ENCODE measurements at places on chromosomes 7 and 10.

DNA sequence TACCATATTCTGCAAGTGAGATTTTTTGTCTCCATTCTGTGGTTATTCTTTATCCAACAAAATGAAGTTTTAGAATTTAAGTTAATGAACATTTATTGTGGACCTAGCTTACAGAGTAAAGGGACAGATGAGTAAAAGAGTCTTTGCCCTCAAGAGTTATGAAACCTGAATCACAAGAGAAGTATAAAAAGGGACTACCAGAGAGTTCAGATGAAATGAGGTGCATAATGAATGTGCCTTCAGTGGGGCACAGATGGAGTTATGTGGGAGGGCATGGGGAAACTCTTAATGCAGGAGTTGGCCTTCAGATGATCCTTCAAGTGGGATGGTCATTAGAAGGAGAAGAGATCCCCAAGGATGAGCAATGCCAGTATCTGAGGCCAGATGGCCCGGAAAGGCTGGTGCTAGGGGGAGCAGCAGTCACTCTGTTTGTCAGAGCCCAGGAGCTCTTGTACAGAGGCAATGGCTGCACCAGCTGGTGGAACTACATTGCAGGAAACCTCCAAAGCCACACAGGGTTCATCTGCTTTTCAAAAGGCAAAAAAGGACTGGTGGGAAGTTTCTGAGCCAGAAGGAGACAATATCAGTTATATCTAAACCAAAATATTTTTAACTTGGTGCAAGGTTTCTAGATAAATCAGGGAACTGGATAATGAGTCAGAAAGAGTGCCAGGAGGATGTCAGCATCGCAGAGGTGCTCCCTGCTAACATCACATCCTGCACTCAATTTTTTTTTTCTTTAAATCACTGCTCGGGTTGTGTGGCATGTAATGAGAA lies 162.0 kb downstream of the KLF6 start:
- DNase-seq, result no peak

DNA sequence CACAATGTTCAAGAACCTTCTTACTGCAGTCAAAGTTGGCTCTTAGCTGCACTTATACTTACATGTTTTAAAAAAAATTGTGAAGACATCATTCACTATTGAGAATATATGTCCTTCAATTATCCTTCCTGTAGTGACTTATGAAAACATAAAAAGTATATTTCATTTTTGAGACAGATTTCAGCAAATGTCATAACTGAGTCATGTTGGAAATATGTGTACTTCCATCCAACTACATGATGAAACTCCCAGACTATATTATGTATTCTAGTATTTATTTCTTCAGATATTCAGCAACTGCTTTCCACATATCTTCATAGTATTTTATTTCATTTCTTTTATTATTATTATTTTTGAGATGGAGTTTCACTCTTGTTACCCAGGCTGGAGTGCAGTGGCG lies 160.2 kb downstream of the ARHGAP12 start:
- DNase-seq, result no peak

DNA sequence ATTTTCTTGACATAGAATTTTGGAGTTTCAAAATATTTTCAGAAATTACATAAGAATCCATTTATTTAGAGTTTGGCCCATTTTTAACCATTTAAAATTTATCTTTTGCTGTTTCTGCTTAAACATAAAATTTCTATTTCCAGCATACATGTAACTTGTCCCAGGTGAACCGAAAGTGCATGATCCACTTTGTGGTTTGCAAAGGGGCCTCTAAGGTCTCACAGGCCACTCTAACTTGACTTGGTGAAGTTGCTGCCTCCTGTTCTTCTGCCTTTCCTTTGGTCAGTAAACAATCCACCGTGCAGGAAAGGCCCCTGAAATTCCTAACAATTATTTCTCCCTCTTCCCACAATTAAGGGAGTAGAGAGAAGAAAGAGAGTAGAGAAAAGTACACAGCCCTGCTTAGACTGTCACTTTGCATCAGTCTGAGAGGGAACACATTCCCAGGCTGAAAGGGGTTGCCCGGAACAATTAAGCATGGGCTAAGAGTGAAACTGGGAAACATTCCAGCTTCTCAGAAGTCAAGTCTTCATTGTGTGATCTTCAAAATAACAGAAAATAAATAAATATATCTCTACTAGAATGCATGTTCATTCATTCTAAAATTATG lies 79.5 kb upstream of the SEMA3A start:
- peak; percentile 25 for DNase-seq

DNA sequence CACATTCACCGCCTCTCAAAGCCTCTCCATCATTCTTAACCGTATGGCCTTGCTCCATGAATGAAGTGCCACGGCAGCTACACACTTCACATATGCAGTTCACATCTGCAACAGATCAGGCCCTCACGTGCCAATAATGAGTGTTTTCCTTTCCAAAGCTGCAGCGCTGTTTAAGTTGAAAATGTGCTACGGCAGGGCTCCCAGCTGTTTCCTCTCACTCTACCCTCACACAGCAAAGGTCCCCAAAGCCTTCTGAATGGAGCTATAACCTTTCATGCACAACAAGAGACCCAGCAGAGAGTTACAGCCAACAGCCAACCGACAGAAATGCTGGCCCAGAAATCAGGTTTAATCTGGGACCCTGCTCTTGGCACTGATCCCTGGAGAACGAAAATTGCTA lies 236.1 kb downstream of the ELMO1 start:
- no peak for DNase-seq

DNA sequence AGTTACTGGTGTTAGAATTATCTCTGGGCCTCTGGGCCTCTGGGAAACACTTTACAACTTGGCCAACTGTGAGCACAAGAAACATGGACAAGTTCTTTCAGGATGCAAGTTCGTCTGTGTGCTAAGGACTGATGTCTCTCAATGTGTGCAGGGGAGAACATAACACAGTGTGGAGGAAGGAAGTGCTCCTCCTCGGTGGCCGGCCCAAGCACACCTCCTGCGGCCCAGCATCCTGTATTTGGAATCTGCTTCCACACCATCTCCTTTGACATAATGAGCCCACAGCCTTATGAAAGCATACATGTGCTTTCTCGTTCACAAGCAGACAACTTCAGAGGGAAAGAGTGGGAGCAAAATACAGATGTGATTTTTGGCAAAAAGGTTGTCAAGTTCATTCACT lies 59.0 kb downstream of the MTPN start:
- no peak for DNase-seq

GRCh38 chr10:119377451-119377957 lies 165.0 kb downstream of the RGS10 start:
- no peak for DNase-seq

DNA sequence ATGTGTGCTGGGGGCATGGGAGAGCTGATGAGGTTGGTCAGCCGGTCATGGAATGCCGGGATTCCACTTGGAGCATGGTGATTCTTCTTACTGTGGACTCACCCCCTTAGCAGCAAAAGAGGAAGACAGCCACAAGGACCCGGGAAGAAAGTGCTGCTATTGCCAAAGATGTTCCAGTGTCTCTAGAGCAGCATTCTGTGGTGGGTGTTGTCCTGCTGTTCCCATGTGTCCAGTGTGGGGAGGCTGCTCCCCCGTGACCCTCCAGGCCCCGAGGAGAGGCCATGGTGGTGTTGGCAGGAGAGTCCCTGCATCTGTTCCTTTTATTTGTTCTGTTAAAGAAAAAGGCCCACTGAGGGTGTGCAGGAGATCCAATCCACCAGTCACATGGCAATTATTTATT lies 499.4 kb downstream of the RPS24 start:
- DNase-seq, result no peak

DNA sequence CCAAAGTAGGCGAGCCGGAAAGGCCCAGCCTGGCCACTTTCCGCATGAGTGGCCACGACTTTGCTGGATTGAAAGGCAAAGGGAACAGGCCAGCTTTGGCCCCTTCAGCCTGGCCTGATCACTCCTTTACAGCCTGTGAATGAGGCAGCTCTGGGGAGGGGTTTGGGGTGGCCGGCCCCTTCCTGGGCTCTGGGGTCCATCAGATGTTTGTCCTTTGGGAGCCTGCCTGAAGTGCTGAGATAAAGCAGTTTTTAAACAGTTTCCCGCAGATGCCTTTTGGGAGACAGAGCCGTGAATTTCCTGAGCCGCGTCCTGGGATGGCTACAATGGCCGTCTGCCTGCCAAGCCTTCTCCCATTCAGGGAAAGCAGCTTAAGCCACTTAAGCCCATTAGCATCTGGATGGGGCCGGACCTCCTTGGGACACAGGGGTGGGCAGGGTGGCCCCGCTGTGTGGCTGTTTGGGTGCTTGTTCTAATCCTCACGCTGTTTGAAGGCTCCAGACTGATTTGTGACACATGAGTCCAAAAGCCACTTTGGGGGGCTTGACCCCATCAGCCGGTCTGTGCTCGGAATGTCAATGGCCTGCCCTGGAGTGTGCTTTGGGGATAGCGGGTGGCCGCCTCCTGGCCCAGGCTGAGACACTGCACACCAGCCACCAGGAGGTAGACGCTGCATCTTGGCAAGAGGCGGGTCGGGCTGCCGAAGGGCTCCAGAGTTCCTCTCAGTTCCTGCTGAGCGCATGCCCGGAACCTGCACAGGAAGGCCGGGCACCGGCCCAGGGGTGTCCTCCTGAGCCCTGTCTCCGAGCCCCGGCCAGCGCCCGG lies 38.9 kb downstream of the NKX6-2 start:
- DNase-seq, result peak; percentile 84

DNA sequence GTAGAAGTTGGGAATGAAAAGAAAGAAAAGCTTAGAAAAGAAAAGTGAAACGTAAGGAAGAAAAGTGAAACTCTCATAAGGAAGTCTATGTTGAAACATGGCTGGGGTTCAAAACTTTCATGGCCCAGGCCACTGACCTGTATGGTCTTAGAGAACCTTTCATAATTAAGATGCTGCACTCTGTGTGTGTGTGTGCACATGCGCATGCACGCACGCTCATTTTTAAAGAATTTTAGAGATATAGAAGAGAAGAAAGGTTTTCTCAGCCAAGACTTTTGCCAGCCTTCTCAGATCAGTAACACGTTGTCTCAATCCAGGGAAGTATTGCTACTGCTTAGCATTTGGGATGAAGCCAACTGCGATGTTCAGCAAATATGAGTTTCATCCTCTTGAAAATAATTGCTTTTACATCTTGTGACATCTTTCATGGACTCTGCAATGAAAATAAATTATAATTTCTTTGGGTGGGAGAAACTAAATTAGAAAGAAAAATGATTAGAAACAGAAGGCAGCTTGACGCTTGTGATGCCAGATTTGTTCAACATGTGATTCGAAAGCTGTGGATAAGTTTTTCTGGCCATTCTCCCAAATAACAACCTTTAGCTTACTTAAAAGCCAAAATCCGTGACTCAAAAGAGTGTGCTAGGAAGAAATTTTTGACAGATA lies 16.2 kb upstream of the SLC26A4 start:
- no peak for DNase-seq

DNA sequence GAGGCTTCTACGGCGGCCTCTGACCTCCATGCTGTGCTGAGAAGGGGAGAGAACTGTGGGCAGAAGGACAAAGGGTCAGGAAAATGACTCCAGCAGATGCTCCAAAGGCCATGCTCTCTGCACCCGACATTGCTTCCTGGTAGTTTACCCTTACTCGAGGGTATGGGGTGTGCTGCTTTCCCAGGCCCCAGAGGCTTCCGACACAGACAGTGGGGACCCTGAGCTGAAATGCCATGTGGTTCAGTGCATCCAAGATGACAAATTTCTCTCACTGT lies 130.9 kb downstream of the PTPN20 start:
- no peak for DNase-seq

DNA sequence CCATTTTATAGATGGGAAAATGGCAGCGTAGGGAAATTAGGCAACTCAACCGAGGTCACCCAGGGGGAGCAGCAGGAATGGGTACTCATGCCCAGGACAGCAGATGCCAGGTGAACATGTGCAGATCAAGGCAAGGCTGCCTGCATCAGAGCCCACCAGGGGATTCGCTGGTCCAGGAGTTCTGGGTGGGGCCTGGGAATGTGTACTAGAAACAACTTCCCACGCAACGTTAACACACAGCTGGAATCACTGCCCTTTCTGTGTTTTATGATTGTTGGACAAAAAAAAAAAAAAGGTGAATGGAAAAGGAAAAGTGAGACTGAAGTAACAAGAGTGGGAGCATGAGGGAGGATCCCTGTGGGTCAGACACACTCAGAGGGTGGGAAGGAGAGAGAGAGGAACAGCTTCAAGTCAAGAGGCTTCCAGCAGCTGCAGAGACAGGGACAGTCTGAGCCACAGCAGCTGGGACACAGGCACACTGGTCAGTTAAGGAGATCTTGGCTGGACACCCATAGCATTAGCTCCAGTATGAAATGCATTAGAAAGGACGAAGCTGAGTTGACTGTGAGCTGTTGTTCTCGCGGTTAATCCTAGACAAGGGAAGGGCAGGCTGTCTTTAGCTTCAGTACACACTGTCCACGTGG lies 187.9 kb upstream of the INHBA start:
- DNase-seq, result no peak

- DNase-seq, result no peak
Measured at GRCh38 chr7:149330914-149331567, 69.0 kb downstream of the ZNF783 start.

DNA sequence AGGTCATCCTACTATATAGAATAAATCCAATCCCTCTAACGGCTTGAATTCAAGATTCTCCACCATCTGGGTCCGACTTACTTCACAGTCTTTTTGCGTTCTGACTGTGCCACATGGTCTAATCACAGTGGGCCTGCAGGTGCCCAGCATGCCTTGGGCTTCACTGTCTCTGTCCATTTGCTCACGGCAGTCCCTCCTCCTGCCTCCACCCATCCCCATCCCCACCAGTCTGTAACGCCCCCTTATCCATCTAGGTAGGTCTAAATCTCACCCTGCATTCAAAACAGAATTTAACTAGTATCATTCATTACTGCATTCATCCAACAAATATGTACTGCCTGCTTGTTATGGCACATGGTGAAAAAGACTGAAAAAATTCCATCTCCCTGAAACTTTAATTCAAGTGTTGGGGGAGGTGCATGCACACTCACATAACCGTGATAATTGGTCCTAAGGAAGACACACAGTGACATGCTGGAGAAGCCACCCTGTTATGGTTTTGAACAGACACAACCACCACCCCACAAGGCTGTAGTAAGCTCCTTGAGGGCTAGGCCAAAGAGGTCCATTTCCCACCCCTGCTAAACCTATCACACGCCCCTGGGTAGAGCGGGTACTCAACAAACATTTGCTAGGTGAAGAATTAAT lies 24.2 kb downstream of the SORBS1 start:
- DNase-seq, result no peak

- no peak for DNase-seq
Measured at GRCh38 chr10:102452672-102453340, 1.5 kb upstream of the C10orf95 start.

DNA sequence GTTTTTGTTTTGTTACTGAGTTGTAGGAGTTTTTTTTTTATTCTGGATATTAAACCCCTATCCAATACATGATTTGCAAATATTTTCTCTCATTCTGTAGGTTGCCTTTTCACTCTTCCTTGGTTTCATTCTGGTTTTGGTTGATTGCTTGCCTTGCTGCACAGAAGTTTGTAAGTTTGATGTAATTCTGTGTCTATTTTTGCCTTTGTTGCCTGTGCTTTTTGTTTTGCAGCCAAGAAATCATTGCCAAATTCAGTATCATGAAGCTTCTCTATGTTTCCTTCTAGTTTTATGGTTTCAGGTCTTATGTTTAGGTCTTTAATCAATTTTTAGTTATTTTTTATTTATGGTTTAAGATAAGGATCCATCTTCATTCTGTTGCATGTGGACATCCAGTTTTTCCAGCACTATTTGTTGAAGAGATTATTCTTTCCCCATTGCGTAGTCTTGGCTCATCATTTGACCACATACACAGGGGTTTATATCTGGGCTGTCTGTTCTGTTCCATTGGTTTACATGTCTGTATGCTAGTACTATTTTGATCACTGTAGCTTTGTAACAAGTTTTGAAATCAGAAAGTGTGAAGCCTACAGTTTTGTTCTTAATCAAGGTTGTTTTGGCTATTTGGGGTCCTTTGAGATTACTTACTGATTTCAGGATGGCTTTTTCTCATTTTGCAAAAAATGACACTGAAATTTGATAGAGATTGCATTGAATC lies 26.4 kb downstream of the BMPR1A start:
- DNase-seq, result no peak

Measured in HAP-1 (cell line).